ENCODE measurements at places on chromosomes 7 and 10.

- DNase-seq: no peak
Observed at GRCh38 chr7:100720671-100721504, 620 bp downstream of the EPO start.

DNA sequence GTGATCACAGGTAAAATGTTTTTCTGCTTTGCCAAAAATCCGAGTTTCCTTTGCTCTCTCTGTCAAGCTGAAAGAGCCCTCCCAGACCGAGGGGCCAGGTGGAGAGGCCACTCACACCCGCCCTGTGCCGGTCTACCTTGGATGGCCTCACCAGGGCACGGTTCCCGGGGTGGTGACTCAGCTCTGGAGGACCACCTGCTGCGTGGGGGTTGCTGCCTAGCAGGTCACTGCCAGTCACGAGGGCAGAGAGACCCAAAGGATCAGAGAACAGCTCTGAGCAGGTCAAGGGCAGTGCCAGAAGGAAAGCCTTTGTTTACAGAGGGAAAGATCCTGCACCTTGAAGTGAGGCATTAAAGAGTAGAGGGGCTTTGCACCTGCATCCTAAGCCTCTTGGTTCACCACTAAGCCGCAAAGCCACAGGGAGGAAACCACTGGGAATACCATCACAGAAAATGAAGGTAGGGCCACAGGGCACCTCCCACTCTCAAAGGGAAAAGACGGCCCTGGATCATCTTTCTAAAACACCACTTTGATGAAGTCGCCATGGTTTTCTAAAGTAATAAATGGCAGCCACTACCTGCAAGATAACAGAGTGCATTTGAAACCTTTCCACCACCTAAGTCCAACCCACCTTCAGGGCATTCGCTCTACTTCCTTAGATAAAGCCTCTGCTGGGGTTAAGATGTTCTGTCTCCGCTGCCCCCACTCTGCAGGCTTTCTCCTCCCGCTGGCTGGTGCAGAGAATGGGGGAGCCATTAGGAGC is 160.3 kb upstream of the KLF14 start:
- DNase-seq: peak; percentile 62

GRCh38 chr10:25978771-25979170 is 44.7 kb downstream of the MYO3A start:
- no peak for DNase-seq

- no peak for DNase-seq
Observed at GRCh38 chr7:130379532-130379920, 768 bp upstream of the CPA1 start.

- no peak for DNase-seq
Observed at GRCh38 chr10:29210266-29210868, 78.5 kb upstream of the LYZL1 start.

- DNase-seq: no peak
Observed at GRCh38 chr10:58268454-58268945, 462 bp upstream of the CISD1 start.

- peak; percentile 63 for DNase-seq
Observed at GRCh38 chr10:110852255-110852896, 19.4 kb upstream of the PDCD4 start.

DNA sequence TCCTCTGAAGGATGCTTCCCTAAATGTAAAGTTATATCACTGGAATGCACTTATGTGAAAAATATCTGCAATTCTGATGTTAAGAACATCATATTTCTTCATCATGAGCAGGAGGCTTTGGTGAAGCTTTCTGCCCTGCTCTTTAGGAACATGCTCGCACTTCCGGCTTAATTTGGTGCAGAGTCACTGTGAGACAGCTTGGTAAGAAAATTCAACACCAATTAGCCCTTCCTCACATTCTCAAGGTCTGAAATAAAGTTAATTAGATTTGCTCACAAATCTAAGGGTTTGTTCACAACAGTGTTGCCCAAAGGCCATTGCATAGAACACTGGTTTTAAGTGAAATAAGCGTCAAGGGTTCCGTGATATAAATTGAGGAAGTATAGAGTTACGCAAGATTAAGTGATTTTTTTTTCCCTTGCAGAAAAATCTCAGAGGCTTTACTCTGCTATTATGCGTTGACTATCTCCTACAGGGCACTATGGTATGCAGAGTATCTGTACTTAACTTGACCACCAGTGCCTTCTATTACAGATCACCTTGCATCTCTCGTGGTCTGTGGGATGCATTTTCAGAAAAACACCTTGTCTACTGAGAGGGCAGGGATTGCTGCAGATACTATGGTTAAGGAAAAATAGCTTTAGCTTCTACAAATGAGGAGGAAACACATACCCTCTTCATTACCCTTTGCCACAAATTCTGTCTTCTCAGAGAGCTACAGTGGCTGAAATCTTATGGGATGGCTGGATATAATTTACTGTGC is 953.9 kb downstream of the TYW1 start:
- no peak for DNase-seq

GRCh38 chr10:29876008-29876555 is 183.3 kb downstream of the JCAD start:
- DNase-seq: no peak

GRCh38 chr10:62577666-62578291 is 203.6 kb downstream of the ZNF365 start:
- no peak for DNase-seq

- DNase-seq: no peak
Observed at GRCh38 chr10:69361303-69361614, 55.5 kb downstream of the TACR2 start.

DNA sequence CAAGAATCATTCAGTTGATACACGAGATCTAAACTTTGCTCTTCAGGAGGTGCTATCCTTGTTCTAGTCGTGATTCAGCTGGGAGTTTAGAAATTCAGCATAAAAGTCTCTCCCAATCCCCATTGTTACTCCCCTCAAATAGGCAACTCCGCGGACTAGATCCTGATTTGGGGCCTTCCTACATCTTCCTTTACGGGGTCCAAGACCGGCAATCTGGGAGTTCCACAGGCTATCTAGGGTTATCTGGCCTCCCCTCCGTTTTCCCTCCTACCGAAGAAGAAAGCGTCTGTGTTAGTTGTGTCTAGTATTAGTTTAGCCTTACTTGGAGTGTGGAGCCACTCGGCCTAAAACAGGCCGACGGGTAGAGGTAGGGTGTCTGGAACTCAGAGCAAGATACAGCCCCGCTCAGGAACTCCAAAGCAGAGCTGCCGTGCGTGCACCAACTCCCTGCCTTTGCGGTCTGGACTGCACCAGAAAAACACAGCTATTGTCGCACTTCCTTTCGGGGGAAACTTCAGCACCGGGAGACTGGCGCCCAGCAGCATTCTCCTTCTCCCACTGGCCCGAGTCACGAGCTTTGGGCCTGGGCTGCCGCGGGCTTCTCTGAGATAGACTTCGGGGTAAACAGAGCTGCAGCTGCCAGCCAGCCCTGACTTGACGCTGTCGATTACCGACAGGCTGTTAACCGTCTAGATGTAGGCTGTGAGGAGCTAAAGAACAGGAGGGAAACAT is 1.5 kb upstream of the DLX5 start:
- no peak for DNase-seq

- no peak for DNase-seq
Observed at GRCh38 chr10:109919220-109919619, 4.1 kb downstream of the XPNPEP1 start.

- no peak for DNase-seq
Observed at GRCh38 chr7:152667958-152668357, 8.0 kb downstream of the XRCC2 start.
